ENCODE measurements at places on chromosomes 13 and 19. TPM values are rescaled to one million over a fixed set of nuclear protein-coding genes. Genes with fewer than 3 reads are reported as not detected.

- no peak for DNase-seq
Measured at GRCh38 chr19:41540041-41540695, 35.8 kb upstream of the CEACAM21 start.

DNA sequence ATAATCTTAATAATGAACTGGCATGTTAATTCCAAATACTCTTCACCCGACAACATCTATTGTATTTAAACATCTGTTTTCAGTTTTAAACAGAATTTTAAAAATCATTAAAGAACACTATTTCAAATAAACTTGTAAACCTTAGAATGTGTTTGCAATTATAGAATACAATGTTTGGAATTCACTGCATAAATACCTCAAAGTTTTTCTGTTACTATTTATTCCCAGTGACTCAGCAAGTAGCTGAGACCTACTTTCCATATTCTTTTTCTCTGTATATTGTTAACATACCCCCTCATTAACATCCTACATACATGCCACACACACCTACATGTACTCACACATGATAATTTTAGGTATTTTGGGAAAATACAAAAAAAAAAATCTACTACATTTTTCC, 1134.3 kb downstream of the SLITRK1 start:
- DNase-seq, result no peak

DNA sequence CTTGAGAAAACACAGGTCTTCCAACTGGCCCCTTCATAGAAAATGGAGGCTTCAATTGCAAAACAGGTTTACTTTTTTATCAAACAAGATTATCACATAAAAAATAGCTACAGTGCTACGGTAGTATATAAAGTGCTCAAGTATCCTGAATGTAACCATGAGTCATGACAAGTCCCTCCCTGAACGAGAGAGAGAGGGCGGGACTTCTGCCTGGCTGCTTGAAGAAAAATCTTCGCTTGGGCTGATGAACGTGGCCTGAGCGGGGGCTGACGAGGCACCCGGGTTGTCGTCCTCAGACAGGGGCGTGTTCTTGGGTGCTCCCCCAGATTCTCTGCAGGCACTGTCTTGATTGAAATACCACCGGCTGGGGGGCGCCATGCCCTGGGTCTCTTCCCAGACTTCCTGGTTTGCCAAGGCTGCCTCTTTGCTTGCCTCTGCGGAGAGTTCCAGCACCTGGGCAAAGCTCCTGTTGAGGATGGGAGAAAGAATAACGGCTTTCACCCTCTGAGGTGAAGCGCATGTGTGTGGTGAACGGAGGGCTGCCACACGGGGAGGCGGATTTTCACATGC, 23.2 kb upstream of the CPAMD8 start:
- DNase-seq, result no peak

DNA sequence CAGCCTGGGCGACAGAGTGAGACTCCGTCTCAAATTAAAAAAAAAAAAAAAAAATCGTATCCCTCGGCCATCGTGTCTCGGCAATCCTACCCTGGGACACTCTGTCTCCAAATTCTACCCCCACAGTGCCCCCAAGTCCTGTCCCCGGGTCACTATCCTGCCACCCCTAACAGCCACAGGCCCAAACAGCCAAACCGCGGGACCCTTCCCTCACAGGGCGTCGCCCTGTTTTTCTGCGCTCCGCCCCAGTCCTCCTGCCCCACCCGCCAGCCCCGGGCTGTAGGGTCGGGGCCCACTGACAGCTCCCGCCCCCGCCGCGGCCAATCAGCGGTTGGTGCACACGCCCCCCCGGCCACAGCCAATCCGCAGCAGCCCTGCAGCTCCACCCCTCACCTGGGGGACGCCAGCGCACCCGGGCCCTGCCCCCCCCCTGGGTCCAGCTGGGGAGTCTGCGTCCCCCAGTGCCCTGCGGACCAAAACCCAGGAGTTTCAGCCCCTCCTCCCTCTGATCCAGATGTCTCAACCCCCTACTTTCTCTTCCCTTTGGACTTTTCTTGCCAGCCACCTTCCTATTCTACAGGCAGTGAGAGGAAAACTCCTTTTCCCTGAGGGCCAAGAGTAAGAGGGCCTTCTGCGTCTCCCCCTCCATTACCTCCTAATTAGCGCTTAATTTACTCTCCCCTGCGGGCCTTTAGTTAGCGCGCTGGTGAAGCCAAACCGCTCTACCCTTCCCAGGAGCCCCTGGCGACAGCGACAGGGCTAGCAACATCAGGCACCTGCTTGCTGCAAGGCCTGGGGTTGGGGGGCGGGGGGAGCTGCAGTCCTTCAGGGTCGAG, 1.5 kb upstream of the BCAT2 start:
- peak; percentile 91 for DNase-seq

The MYBPC2 gene
- total RNA-seq, result 0.52 TPM

DNA sequence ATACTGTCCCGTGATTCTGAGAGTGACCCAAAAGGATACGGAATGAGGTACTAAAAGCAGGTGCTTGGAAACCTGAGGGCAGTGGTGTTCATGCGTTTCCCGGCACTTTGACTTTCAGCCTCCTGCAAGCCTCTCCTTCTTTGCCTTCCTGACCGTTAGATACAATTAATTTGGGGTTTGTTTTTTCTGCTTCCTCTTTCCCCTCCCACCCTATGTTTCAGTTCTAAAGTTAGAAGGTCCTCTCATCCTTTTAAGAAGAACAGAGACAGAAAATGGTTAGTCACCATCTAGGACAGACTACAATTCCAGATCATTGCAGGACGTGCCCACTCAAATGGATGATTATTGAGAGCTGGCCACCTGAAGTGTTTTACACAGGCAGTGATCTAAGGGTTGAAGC, 1.8 kb upstream of the LILRB4 start:
- no peak for DNase-seq

The BABAM1 gene
- 67.7 TPM for total RNA-seq

The ERICH6B gene
- total RNA-seq, result not detected

DNA sequence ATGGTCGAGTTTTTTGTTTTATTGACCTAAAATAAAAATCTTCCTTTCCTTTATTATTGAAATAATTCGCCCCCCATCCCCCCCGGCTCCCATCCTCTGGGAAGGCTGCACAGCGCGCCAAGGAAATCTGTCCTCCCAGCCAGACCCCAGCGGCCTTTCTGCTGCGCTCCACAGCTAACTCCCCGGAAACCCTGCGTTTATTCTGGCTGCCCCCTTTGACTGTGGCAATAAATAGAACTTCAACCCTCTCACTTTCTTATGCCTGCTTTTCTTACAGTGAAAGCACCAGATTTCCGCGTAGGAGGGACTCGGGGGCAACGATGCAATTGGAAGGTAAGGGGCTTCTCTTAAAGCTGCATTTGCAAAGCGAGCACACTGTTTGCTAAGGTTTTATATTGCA, 9.7 kb upstream of the C19orf12 start:
- no peak for DNase-seq

DNA sequence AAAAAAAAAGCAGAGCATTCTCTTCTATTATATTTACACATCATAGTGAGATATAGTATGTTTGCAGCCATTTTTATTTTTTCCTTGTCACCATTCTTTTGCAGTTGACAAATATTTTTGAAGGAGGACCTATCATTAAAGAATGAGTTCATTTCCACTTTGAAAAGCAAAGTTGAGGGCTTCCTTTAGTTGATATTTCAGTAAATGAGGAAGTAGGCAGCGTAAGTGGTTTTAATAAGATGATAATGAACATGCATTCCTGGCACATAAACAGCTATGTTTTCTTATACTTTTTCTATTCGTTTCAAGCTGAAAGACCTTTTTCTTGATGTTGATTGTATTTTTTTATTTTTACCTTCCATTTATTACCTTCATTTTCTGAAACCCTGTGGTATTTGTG, 66.2 kb downstream of the ZMYM2 start:
- DNase-seq, result no peak

The BAX gene
- total RNA-seq, result 79.9 TPM

DNA sequence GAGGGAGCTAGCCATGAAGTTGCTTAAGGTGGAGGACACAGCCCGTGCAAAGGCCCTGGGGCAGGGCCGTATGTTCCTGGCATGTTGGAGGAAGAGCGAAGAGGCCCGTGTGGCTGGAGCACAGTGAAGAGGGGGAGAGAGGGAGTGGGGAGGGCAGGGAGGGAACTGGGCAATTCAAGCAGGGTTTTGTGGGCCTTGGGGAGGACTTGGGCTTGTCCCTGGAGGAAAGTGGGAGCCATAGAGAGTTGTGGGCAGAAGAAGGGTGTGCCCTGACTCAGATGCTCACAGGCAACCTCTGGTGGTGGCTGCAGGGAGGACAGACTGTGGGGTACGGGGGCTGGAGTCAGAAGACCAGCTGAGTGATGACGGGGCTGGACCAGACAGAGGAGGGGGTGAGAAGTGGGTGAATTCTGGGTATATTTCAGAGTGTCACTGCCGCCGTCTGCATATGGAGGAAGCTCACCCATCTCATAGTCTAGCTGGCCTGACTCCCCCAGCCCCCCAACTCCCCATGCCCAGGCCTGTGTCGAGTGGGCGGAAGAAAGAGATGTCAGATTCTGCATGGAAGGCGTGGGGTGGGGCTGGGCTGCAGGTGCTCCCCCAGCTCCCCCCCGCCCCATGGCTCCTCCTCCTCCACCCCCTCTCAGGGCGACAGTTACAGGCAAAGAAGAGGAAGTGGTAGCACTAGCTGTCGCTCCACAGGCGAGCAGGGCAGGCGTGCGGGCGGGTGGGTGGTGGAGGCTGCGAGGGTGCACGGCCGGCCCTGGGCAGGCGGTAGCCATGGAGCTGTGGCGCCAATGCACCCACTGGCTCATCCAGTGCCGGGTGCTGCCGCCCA, at the start of gene VAV1:
Gene VAV1, plus strand, starts transcription at position 681 of the 838 bp plus-strand sequence. Its CDS starts 100 bp downstream, at position 781.
- DNase-seq, result peak; percentile 71

DNA sequence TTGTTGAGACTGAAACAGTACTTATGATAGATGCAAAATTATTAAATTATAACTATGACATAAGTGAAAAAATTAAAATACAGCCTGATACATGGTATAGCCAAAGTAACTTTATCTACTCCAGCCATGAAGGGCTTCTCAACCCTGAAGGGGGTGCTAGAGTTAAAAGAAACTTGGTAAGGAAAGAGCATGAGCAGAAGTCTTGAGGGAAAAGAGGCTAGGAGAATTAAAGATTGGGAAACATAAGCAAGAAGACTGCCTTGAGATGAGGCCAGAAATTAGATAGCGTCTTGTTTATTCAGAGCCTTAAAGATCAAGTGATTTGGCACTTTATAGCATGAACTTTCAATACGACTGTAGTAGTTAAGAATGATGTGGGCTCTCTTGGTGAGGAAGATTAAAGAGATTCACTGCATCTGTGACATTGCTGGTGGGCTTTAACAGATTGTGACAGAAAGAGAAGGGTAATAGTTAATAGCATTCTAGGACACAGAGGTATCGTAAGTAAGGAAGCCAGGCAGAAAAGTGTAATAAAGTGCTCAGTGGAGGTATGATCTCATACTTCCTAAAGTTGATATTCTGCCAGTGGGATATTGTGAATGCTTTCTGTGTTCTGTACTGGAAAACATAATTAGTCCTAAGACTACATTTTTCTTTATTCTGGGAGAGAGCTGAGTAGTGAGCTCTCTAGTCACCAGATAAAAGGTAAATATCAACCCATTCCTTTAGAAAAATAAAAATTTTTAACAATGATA, 385.4 kb upstream of the PRR20A start:
- no peak for DNase-seq

GRCh38 chr13:49303533-49304252, 56.0 kb downstream of the CDADC1 start:
- DNase-seq, result no peak

The HCN2 gene
- not detected for total RNA-seq

The NDFIP2 gene
- total RNA-seq, result 57.1 TPM

GRCh38 chr13:27765650-27766049, 26.6 kb upstream of the GSX1 start:
- DNase-seq, result no peak

Data from ureter (tissue), 1 donor.